Thoracic aorta (tissue), 2 donors: ENCODE measurements at places on chromosomes 4 and X. TPM values are rescaled to one million over a fixed set of nuclear protein-coding genes. Genes with fewer than 3 reads are reported as not detected.

The GLOD5 gene
- total RNA-seq: not detected

GRCh38 chr4:110621839-110622751 is 782 bp downstream of the PITX2 start:
- peaks cover 26% of the 10 kb centered on the region for H3K4me1 ChIP-seq
- DNase-seq: no peak
- peaks cover 35% of the 10 kb centered on the region for H3K27me3 ChIP-seq
- no peak overlapping the region for H3K27ac ChIP-seq
- no peaks in the 10 kb centered on the region for H3K36me3 ChIP-seq
- H3K4me3 ChIP-seq: peak overlapping the region; percentile 68

GRCh38 chr4:112348488-112349158 is 51.5 kb downstream of the ALPK1 start:
- no peak for DNase-seq
- no peak overlapping the region for H3K27ac ChIP-seq
- no peaks in the 10 kb centered on the region for H3K27me3 ChIP-seq
- H3K4me3 ChIP-seq: no peak overlapping the region

DNA sequence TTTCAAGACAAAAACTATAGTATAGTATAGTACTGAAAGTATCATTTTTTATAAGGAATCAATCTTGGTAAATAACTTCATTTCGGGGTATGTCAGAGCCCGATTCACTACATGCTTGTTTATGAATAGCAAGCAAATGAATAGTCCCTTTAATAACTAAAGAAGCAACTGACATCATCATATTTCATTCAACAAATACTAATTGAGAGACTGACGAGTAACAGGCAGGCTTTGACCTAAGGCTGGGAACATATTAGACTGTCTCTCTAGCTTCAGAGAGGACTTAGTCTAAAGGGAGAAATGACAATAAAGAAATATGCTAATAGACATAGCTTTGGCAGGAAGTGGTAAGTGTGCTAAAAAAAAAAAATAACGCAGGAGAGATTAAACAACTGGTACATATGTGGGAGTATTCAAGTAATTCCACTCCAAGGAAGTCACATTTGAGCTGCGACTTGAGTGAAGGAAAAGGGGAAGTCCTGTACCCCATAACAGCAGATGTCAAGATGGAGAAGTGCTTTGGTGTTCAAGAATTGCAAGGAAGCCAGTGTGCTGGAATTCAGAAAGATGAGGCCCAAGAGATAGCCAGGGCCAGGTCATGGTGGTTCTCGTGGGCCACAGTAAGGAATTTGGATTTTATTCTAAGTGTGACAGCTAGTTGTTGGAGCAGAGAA is 284.9 kb downstream of the FBXO8 start:
- no peak for DNase-seq
- H3K4me3 ChIP-seq: no peak overlapping the region
- no peaks in the 10 kb centered on the region for H3K27me3 ChIP-seq
- no peaks in the 10 kb centered on the region for H3K4me1 ChIP-seq

- no peak overlapping the region for H3K4me3 ChIP-seq
- H3K27ac ChIP-seq: no peak overlapping the region
- no peaks in the 10 kb centered on the region for H3K4me1 ChIP-seq
- DNase-seq: no peak
- H3K36me3 ChIP-seq: no peaks in the 10 kb centered on the region
- H3K27me3 ChIP-seq: no peaks in the 10 kb centered on the region
These were observed 437.7 kb upstream of the FRG1 start for GRCh38 chr4:189502841-189503435.

DNA sequence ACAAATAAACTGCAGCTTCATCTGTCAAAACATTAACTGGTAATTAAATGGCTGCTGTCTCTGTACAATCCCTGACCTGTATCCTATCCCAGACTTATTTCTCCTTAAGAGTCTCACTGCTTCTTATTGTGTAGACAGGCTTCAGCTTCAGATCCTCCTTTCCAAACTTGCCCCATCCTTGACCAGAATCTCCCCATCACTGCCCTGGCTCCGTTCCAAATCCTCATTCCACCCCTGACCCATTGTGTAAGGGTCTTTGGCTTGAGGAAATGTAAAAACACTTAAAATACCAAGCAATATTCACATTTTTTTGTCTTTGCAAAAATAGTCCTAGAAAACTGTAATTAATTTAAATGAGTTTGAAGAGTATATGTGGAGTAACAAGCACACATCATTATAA is 152.6 kb upstream of the VEGFC start:
- no peak for DNase-seq
- no peaks in the 10 kb centered on the region for H3K36me3 ChIP-seq
- no peaks in the 10 kb centered on the region for H3K4me1 ChIP-seq
- H3K4me3 ChIP-seq: no peak overlapping the region
- no peak overlapping the region for H3K27ac ChIP-seq

- no peak for DNase-seq
- H3K36me3 ChIP-seq: no peaks in the 10 kb centered on the region
- no peak overlapping the region for H3K4me3 ChIP-seq
- H3K4me1 ChIP-seq: no peaks in the 10 kb centered on the region
These were observed 118.8 kb upstream of the PCDH18 start for GRCh38 chr4:137651128-137651527.

The HSD17B13 gene
- total RNA-seq: 0.54 TPM

DNA sequence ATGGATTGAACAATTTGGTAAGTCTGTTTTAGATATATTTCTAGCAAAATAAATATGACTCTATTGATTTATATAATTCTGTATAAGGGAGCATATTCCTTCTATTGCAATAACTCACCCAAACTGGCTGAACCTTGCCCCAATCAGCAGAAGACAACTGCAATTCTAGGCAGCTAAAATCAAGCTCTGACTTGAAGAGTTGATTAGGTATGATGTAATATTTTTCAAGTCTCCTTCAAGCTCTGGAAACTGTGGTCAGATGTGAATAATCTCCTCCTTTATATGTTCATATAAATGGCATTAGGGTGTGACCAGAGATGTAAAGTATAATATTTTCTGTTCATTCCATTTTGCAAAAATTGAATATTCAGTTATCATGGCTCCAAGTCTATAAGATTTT is 8.2 kb downstream of the RASSF6 start:
- no peaks in the 10 kb centered on the region for H3K27me3 ChIP-seq
- no peaks in the 10 kb centered on the region for H3K36me3 ChIP-seq
- H3K4me1 ChIP-seq: no peaks in the 10 kb centered on the region
- DNase-seq: no peak
- no peak overlapping the region for H3K27ac ChIP-seq

- DNase-seq: no peak
- no peaks in the 10 kb centered on the region for H3K4me1 ChIP-seq
- H3K4me3 ChIP-seq: no peak overlapping the region
- no peaks in the 10 kb centered on the region for H3K36me3 ChIP-seq
- H3K27ac ChIP-seq: no peak overlapping the region
- H3K27me3 ChIP-seq: no peaks in the 10 kb centered on the region
These were observed 23.0 kb downstream of the GPR174 start for GRCh38 chrX:79167462-79167861.

The NKX3-2 gene
- 0.28 TPM for total RNA-seq

- H3K4me1 ChIP-seq: peaks cover 32% of the 10 kb centered on the region
- no peaks in the 10 kb centered on the region for H3K27me3 ChIP-seq
- DNase-seq: no peak
These were observed 37.2 kb upstream of the FAM9C start for GRCh38 chrX:13081395-13082205.

DNA sequence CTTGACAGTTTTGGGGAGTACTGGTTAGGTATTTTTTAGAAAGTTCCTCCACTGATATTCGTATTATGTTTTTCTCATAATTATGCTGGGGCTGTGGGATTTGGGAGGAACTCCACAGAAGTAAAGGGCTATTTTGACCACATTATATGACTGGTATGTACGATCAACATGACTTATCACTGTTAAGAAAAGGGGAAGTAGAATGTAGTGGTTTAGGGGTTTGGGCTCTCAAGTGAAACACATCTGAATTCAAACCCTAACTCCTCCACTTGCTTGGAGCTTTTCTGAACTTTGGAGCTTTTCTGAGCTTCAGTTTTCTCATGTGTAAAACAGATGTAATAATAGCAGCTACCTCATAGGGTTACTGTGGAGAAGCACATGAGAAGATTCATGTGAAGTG is 96.4 kb upstream of the C1GALT1C1 start:
- H3K36me3 ChIP-seq: no peaks in the 10 kb centered on the region
- H3K4me1 ChIP-seq: no peaks in the 10 kb centered on the region
- H3K27ac ChIP-seq: no peak overlapping the region
- no peaks in the 10 kb centered on the region for H3K27me3 ChIP-seq
- no peak for DNase-seq

DNA sequence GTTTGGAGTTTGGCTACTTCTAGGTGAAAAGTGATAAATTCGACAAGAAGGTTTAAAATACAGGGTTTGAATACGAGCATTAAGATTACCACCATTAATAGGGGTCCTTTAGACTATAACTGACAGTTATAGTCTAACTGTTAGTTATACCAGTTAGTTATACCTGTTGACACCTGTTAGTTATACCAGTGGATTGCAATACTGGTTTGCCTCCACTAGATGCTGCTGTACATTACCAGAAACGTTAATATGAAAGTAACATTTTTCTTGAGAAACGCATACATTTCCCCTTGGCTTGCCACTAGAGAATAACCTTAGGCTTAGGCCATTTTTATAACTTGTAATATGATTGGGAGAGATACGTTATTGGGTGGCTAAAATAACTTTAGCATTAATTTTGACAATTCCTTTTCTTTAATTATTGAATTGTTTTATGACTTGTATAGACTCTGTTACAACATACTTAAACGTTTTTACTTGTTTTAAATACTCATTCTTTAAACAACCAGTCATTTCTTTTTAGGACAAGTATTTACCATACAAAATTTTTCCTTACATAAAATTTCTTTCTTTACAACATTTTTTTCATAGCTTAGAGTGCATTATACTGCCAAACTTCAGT is 911.2 kb downstream of the FSTL5 start:
- DNase-seq: no peak
- no peaks in the 10 kb centered on the region for H3K27me3 ChIP-seq
- no peak overlapping the region for H3K27ac ChIP-seq
- no peaks in the 10 kb centered on the region for H3K4me1 ChIP-seq
- H3K36me3 ChIP-seq: no peaks in the 10 kb centered on the region
- no peak overlapping the region for H3K4me3 ChIP-seq

DNA sequence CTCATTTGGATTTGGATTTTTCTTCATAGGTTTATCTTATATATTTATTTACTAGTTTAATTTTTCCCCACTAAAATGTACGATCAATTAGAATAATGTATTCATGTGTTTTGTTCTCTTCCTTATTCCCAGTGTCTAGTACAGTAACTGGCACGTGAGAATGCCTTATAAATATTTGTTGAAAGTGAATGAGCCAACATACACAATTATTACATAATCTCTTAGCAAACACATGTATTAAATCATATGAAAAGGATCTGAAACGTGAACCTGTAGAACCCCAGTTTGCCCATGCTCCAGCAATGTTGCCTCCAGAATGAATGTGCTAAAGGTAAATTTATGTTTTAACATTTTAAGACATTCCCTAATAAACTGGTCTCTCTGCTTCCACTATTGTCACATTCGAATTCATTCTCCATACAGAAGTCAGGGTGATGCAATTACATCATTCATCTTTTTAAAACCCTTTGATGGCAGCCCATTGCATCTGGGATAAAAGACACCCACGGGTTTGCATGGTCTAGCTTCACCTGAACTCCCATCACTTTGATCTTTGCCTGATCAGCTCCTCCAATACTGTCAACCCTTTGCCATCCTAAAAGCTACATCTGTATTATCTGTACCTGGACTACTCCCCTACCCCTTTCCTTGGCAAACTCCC is 30.7 kb upstream of the AREG start:
- no peak overlapping the region for H3K27ac ChIP-seq
- no peak for DNase-seq
- no peaks in the 10 kb centered on the region for H3K36me3 ChIP-seq
- no peaks in the 10 kb centered on the region for H3K27me3 ChIP-seq

DNA sequence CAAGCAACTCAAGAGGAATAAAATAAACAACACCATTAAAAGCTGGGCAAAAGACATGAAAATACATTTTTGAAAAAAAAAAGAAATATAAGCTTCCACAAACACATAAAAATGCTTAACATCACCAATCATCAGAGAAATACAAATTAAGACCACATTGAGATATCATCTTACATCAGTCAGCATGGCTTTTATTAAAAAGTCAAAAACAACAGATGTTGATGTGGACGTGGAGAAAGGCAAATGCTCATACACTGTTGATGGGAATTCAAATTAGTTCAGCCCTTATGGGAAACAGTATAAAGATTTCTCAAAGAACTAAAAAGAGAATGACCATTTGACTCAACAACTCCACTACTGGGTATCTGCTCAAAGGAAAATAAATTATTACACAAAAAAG is 59.6 kb downstream of the STK32B start:
- no peaks in the 10 kb centered on the region for H3K36me3 ChIP-seq
- DNase-seq: no peak
- H3K4me1 ChIP-seq: no peaks in the 10 kb centered on the region
- no peak overlapping the region for H3K27ac ChIP-seq
- H3K4me3 ChIP-seq: no peak overlapping the region
- H3K27me3 ChIP-seq: no peaks in the 10 kb centered on the region
